ENCODE measurements at places on chromosomes 6 and 20.

DNA sequence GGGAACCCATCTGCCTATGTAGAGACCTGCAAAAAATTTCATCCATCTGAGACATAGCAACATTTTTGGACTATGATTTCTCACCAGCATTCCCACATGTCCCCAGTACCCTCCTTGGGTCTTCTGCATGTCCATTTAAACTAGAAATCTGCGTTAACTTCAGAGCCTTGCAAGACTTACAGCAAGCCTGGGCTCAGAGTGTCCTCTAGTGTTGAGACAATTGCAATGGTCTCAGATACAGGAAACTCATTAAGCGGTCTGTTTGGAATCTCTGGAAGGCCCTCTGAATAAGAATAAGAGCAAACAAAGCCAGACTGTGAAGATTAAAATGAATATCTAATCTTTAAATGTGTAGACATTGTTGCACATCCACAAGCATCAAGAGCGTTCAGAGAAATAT is 20.5 kb upstream of the PI3 start:
- no peak for DNase-seq

- no peak for DNase-seq
These were observed 121.1 kb downstream of the GPR63 start for GRCh38 chr6:96716221-96716620.

DNA sequence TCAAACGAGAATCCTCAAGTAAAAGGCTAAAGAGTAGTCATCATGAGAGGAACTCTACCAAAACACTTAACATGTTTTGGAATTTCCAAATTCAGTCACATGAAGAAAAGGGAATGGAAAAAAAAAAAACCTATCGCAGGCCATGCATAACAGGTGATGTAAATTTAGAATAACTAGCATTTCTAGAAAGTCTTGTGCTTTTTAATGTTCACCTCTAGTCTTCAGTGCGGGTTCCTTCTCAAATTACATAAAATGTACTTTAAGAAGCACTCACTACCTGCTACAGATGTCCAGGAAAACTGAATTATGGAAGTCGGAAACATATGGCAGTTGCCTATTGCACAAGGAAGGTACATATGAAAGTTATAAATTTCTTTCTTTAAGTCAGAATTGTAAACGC is 6.1 kb upstream of the TBX18 start:
- no peak for DNase-seq

DNA sequence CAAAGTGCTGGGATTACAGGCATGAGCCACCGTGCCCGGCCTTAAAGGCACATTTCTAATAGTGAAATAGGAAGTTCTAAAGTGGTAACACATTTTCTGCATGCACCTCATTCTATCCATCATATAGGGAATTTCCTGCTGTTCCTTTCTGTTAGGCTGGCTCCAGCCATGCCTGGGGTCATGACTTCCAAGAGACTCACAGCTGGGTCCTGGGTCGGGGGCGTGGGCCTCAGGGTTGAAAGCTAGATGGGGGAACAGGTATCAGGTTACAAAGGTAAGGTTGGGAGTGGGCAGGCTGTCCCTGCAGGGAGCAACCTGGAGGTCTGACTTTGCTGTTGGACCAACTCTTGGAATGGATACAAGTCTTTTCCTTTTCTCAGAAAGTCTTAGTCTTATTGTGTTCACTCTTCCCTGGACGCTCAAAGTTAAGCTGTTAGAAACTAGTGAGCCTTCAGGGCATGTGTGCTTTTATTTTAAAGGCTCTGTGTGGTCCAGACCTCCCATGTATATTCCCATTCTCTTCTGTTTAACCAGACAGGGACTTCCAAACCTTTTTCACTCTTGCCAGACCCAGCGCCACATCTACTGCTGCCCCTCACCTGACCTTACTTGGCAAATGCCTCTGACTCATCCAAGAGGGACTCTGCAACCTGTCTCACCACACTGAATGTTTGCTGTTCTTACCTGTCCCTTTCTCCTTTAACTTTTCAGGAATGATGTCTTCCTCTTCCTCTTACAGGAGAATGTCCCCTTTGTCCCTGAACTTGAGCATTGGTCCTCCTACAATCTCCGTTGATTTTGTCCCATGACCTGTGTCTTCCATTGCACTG is 64.4 kb downstream of the TMEM170B start:
- DNase-seq, result no peak

DNA sequence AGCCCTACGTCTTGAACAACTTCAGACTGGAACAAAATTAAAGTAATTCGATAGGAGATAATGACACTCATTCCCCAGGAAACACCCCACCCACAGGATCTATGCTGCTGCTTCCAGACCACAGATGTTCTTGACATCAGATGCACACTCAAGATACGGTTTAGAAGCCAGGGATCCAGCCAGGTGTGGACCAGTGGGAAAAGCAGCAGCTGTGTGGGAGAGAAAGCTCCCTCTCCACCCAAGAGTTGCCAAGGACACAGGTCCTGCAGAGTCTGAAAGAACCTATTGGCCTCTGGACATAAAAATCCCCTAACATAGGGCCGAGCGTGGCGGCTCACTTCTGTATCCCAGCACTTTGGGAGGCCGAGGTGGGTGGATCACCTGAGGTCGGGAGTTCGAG is 91.7 kb upstream of the NFATC2 start:
- no peak for DNase-seq

GRCh38 chr20:59958123-59958522 is at the start of gene CDH26:
TSS of gene CDH26 (plus strand) at chr20:59958423. CDS start at chr20:59958727, 304 bp downstream.
- DNase-seq, result no peak

- no peak for DNase-seq
These were observed 21.1 kb downstream of the STX11 start for GRCh38 chr6:144171406-144171805.

- DNase-seq, result no peak
These were observed 1008.3 kb downstream of the KIF16B start for GRCh38 chr20:15564981-15565380.

GRCh38 chr20:6595704-6596103 is 171.8 kb upstream of the BMP2 start:
- DNase-seq, result no peak

DNA sequence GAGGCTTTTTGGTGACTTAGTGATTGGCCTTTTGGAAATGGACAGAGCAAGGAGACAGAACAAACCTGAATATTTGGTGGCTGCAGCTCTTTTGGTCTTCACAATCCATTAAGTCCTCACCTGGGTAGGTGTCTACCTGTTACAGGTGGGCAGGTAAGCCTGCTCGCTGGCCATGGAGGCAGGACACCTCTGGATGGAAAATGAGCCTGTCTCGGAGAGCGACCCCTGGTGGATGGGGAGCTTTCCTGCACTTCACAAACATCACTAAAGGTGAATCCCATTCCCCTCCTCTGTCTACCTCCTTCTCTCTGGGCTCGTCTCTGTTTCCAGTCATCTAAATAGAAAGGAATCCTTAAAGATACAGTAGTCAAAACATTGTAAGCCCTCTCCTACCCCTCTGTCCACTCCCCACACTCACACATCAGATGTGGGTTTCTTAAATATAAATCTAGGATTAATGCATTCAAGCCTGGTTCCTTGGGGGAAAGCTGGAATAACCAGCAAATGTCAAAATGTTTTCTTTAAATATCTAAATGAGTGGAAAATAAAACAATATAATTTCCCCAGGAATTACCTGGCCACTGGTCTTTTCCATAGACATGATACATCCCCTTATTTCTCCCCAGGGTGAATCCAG is 304.9 kb downstream of the CDH26 start:
- DNase-seq, result no peak

- no peak for DNase-seq
These were observed 8.1 kb upstream of the SALL4 start for GRCh38 chr20:51810155-51811041.

DNA sequence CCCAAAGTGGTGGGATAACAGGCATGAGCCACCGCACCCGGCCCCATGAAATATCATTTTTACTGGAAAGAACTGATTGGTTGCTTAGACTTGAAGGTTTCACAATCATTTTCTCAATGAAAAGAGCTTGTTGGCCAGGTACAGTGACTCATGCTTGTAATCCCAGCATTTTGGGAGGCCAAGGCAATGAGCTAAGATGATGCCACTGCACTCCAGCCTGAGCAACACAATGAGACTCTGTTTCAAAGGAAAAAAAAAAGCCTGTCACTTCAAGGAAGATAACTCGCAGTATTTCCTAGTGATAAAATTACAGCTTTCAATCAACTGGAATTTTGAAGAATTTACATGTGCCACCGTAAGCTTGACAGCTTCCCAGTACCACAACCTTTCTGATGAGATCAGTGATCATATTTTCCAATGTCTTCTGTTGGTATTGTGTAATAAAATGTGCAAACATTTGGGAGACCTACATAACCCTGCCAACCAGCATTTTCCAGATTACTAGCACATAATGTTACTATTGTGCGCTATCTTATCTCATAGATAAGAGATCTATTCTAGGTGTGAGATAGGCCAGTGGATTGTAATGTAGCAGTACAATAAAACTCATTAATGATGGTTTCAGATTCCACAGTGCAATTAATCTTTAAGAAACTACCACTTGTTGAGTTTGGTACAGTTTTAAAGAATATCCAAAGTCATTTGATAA is 7.2 kb downstream of the PNLDC1 start:
- no peak for DNase-seq

DNA sequence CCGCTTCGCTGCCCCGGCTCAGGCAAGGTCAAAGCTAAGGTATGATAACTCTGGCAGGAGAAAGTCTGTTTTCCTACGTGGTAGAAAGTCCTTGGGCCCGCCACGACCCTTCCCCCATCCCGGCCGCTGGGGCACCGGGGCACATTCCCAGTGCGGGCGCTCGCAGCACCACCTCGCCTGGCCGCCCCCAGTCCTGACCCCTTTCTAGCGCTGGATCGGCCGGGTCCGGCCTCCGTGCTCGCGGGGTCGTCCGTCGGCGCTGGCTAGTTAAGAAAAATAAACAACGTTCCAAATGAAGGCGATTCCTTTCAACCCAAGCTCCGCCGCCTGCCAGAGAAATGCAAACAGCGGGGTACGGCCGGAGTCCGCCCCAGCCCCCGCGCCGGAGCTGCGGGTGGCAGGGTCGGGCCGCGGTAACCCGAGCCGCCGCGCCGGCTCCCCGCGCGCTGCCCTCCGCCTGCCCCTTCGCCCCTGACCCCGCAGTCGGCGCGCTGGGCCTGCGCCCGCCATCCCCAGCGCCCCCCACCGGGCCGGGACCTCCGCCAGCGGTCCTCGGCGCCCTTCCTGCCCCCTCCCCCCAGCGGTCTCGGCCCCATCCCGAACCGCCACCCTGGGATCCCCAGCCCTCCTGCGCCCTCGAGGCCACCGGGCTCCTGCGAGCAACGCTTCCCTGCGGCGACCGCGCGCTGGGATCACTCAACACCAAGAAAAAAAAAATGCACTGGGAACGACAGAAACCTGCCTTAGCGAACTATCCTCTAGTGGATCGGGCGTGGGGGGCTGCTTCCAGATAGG is 37.6 kb downstream of the NCR2 start:
- DNase-seq, result no peak

DNA sequence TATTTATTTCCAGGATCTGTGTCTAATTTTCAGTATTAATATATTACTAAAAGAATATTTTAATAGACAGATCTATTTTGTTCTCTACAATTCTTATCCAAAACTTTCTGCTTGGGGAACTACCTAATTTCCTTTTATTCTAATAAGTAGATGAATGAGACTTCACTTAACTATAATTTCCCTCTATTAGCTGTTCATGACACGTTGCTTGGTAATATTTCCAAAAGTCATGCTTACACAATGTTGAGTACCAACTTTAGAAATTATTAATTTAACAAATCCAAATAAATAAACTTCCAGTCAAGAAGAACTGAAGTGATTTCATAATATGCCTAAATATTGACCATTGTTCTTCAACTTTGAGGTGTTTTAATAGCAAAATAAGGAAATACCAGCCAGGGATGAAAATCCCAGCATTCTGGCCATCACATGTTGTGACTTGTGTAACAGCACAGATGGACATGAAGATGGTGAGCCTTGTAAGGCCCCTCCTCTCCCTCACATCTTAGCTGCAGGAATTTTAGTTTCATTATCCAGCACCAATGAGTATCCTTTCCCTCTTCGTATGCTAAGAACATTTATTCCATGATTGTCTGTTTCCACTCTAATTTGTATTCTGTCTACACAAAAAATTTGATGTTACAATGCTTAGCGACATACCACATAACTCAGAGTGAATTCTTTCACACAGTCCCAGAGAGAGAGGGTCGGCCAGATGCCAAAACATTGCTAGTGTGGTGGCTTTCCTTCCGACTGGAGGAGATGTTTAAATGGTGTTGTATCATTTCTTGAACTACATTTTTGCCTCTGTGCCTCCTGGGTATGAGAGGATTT is 137.5 kb downstream of the FOXA2 start:
- DNase-seq, result no peak

GRCh38 chr6:55320696-55321086 is 6.6 kb upstream of the GFRAL start:
- DNase-seq, result no peak

Data from RCC 7860 (cell line).